ENCODE measurements at places on chromosomes 7 and 10. TPM values are rescaled to one million over a fixed set of nuclear protein-coding genes. Genes with fewer than 3 reads are reported as not detected.

Gene KEL
- total RNA-seq = not detected

Gene JCAD
- total RNA-seq = 19.3 TPM

Gene MSMB
- not detected for total RNA-seq

Gene GOLGA7B
- total RNA-seq = 7.8 TPM

Gene TES
- total RNA-seq = 37.0 TPM

Gene NCF1
- not detected for total RNA-seq

Gene FRMPD2
- total RNA-seq = 0.23 TPM

Gene LIPF
- total RNA-seq = not detected

Gene ADD3
- total RNA-seq = 48.3 TPM

Gene GRID1
- 1.5 TPM for total RNA-seq

Gene ANKRD30A
- not detected for total RNA-seq

GRCh38 chr10:78397786-78398185, 364.1 kb downstream of the RPS24 start:
- no peak overlapping the region for H3K27ac ChIP-seq
- no peaks in the 10 kb centered on the region for H3K36me3 ChIP-seq
- no peaks in the 10 kb centered on the region for H3K4me1 ChIP-seq
- H3K4me3 ChIP-seq = no peak overlapping the region
- DNase-seq = no peak
- H3K27me3 ChIP-seq = no peaks in the 10 kb centered on the region

- H3K36me3 ChIP-seq = no peaks in the 10 kb centered on the region
- H3K4me3 ChIP-seq = no peak overlapping the region
- H3K4me1 ChIP-seq = peaks cover 5% of the 10 kb centered on the region
- DNase-seq = no peak
Measured at GRCh38 chr7:3408814-3409595, 108.0 kb downstream of the SDK1 start.

GRCh38 chr7:53111031-53111430, 75.6 kb downstream of the POM121L12 start:
- no peak overlapping the region for H3K4me3 ChIP-seq
- DNase-seq = no peak
- H3K27ac ChIP-seq = no peak overlapping the region
- no peaks in the 10 kb centered on the region for H3K4me1 ChIP-seq

DNA sequence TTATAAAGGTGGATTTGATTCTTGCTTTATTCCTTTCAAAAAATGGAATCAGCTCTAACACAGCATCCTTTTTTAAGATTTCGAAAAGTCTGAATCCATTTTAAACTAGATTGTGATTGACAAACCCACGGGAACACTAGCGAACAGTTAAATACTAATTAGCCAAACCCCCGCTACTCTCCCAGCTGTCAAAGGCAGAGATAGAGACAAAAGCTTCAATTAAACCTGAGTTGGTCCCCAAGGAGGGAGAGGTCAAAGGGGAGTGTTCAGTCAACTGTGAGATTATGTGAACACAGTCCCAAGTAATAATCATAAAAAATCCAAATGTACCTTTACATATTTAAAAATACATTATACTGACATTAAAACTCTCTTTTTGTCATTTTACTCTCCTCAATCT, 65.7 kb upstream of the TBX20 start:
- DNase-seq = no peak
- H3K4me1 ChIP-seq = no peaks in the 10 kb centered on the region
- H3K4me3 ChIP-seq = no peak overlapping the region

DNA sequence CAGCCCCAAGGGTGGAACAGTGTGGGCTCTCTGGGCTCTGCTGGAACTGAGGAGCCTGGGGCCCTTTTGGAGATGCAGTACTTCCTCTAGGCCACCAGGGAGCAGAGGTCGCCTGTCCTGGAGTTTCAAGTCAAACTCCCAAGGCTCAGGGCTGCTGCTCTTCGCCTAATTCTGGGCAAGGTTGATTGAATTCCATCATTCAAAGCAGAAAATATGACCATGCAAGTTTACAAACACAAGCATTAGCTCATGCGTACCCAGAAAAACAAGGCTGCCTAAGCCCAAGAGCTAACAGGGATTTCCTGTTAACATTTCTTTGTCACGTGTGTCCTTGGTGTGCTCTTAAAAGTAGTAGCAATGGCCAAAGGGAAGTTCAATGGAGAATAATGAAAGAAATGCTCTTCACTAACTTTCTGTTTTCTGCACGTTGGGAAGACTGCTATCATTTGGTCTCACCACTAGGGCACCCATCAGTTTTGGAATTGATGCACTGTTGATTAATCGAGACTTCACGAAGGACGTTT, 20.1 kb downstream of the LDB3 start:
- H3K27ac ChIP-seq = no peak overlapping the region
- H3K4me1 ChIP-seq = no peaks in the 10 kb centered on the region
- H3K4me3 ChIP-seq = no peak overlapping the region
- peak; percentile 61 for DNase-seq
- H3K27me3 ChIP-seq = no peaks in the 10 kb centered on the region
- H3K36me3 ChIP-seq = no peaks in the 10 kb centered on the region

DNA sequence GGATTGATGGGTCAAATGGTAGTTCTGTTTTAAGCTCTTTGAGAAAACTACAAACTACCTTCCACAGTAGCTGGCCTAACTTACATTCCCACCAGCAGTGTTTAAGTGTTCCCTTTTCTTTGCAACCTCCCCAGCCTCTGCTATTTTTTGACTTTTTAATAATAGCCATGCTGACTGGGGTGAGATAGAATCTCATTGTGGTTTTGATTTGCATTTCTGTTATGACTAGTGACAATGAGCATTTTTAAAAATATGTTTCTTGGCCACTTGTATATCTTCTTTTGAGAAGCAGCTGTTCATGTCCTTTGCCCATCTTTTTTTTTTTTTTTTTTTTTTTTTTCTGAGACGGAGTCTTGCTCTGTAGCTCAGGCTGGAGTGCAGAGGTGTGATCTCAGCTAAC, 155.2 kb upstream of the BMPER start:
- no peaks in the 10 kb centered on the region for H3K27me3 ChIP-seq
- no peaks in the 10 kb centered on the region for H3K36me3 ChIP-seq
- H3K4me3 ChIP-seq = no peak overlapping the region
- DNase-seq = no peak

DNA sequence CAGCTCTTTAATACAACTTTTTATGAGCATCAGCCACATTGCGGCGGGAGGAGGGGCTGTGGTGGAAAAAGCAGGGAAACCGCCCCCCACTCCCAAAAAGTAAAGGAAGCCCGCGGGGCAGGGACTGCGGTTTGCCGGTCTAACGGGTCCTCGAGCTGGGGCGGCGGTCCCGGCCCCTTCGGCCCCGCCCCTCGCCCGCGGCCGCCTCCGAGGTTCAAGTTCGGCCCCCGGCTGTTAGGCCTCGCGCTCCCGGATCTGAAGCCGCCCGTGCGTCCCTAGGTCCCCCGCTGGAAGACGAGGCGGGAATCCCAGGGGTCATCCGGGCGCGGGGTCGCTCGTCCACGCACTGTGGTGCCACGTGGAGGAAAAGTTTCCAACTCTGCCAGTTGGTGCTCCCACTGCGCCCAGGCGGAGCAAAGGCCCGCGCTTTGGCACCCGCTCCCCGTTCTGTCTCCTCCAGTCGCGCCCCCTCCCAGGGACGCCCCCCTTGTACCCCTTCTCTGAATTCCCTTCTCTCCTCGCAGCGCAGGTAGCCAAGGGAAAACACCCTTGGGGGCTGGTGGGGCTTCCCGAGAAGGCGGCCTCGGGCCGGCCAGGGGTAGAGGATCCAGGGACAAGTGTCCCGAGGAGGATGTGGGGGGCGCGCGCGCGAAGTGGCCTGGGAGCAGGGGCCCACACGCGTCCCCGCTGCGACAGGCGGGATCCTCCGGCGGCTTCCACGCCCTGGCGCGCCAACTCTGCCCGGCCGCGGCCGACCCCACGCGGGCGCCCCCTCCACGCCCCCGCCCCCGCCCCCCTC, 798 bp upstream of the AUTS2 start:
- H3K4me1 ChIP-seq = peaks cover 3% of the 10 kb centered on the region
- peak; percentile 25 for DNase-seq
- peak overlapping the region; percentile 66 for H3K4me3 ChIP-seq
- no peaks in the 10 kb centered on the region for H3K36me3 ChIP-seq

DNA sequence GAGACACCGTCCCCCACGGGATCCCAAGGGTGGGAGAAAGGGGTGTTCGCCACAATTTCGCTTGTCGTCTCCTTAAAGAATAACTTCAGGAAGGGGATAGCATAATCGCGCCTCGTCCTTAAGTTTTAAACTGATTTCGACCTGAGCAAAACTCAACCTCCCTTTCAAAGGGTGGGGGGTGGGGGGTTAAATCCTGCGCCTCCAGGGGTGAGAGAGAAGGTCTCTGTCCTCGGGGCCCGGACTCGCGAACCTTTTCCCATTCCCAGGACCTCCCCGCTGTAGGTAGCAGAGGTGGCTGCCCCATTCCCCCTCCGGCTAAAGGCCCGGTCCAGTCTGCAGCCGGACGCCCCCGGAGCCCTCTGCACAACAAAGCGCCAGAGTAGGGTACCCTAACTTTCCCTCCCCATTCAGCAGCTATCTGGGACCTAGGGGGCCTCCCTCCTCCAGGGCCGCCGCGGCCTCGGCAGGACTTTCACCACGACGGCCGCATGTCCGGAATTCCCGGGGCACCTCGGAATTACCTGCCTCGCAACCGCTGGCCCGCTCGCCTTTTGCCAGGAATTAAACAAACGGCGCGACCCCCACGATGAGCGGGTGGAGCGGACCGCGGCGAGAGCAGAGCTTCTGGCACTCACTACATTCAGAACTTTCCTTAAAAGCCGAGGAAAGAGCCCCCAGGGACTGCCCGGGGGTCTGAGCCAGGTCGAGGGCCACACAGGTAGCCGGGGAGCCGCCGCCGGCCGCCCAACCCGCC, 1.7 kb downstream of the CDK6 start:
- no peaks in the 10 kb centered on the region for H3K27me3 ChIP-seq
- no peaks in the 10 kb centered on the region for H3K4me1 ChIP-seq
- H3K27ac ChIP-seq = peak overlapping the region; percentile 73
- no peaks in the 10 kb centered on the region for H3K36me3 ChIP-seq
- peak overlapping the region; percentile 72 for H3K4me3 ChIP-seq
- peak; percentile 31 for DNase-seq

DNA sequence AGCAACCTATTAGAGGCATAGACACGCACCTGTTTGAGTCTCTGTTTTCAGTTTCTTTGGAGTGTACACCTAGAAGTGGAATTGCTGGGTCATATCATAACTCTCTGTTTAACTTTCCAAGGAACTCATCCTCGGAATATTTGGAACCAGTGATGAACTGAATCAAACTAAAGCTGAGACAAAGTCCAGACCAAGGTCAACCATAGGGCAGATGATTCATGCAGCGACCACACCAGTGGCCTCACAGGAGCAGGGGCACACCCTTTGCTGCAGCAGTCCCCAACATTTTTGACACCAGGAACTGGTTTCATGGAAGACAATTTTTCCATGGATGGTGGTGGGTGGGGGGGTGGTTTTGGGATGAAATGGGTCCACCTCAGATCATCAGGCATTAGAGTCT, 4.9 kb upstream of the OPTN start:
- no peak overlapping the region for H3K4me3 ChIP-seq
- H3K36me3 ChIP-seq = no peaks in the 10 kb centered on the region
- no peaks in the 10 kb centered on the region for H3K27me3 ChIP-seq
- H3K4me1 ChIP-seq = no peaks in the 10 kb centered on the region
- no peak overlapping the region for H3K27ac ChIP-seq
- no peak for DNase-seq

DNA sequence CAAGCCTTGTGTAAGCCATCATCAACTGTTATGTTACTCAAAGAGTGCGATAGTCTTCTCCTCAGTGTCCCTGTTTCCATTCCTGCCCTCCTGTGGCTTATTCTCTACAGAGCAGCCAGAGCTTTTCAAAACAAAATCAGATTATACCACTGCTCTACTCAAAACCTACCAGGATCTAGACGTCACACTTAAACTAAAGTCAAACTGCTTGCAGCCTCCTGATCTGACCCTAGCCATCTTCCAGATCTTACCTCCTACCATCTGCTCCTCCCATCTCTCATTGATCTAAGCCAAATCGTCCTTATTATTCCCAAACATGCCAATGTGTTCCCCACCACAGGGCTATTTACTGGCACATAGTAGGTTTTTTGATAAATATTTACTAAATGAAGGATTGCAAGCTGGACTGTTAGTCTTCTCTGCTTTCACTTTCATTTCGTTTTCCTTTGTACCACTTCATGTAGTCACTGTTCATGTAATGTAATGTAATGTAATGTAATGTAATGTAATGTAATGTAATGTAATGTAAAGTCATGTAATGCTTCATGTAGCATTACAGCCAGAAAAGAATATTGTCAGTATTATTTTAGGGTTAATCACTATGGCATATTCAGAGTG, 116.1 kb downstream of the GPR37 start:
- no peaks in the 10 kb centered on the region for H3K4me1 ChIP-seq
- no peaks in the 10 kb centered on the region for H3K27me3 ChIP-seq
- no peak overlapping the region for H3K4me3 ChIP-seq
- no peak overlapping the region for H3K27ac ChIP-seq

GRCh38 chr7:11648980-11649379, 183.0 kb downstream of the THSD7A start:
- DNase-seq = no peak
- H3K27me3 ChIP-seq = no peaks in the 10 kb centered on the region

DNA sequence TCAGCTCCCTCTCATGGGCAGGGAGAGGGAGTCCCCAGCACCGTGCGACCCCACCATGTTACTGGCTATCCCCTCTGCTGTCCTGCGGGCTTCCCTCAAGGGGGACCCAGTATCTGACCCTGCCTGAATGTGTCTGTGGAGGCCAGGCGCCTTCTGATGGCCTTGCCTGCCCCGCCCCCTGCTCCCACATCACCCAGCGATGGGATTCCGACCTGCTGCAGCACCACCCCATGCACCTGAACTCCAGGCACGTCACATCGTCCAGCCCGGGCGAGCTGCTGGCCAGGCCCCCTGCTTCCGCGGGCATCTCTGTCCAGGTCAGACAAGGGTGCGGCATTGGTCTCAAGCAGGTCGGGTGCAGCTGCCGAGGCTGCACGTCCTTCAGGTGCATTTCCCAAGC, 19.0 kb downstream of the LRRC27 start:
- H3K27me3 ChIP-seq = no peaks in the 10 kb centered on the region
- no peaks in the 10 kb centered on the region for H3K36me3 ChIP-seq
- DNase-seq = no peak
- no peak overlapping the region for H3K4me3 ChIP-seq
- H3K27ac ChIP-seq = no peak overlapping the region

DNA sequence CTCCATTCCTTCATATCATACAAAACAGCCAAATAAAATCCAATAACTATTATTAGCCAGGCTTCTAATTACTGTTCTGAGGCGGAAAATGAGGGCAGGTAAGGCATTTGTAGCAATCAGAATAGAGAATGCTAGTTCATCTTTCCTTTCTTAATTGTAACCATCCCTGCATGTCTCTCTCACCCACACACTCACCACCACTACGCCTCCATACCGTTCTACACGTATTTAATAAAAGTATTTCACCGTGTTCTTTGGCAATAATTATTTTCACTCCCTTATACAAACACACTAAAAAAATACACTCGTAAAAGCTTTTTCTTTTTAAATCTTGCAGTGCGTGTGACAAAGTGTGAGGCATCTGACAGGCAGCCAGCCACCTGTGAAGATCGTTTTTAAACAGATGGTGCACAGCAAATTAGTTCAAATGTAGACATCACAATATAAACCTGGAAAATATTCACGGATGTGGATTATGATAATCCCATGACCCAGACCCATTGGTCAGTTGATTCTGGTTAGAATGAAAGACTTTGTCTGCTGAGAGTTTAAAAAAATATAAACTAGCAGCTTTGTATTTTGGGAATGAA, 653.6 kb downstream of the REEP3 start:
- no peak overlapping the region for H3K4me3 ChIP-seq
- H3K36me3 ChIP-seq = no peaks in the 10 kb centered on the region
- no peaks in the 10 kb centered on the region for H3K4me1 ChIP-seq
- H3K27me3 ChIP-seq = no peaks in the 10 kb centered on the region
- DNase-seq = no peak

GRCh38 chr10:71778071-71778825, 4.9 kb upstream of the VSIR start:
- no peak overlapping the region for H3K4me3 ChIP-seq
- H3K27me3 ChIP-seq = no peaks in the 10 kb centered on the region
- H3K4me1 ChIP-seq = no peaks in the 10 kb centered on the region

Data from pancreas (tissue), 10 donors.